ENCODE measurements at places on chromosomes 3 and 15.
A peak's percentile ranks its signal among the peaks of the same experiment; 100 is the strongest.

GRCh38 chr3:24382647-24383046 is 112.0 kb downstream of the THRB start:
- no peak overlapping the region for H3K4me3 ChIP-seq
- no peaks in the 10 kb centered on the region for H3K36me3 ChIP-seq
- peaks cover 19% of the 10 kb centered on the region for H3K4me1 ChIP-seq

GRCh38 chr3:195896361-195897080 is 11.8 kb downstream of the TNK2 start:
- peak overlapping the region; percentile 66 for H3K4me3 ChIP-seq
- no peak for DNase-seq
- peak overlapping the region; percentile 85 for H3K27ac ChIP-seq
- peaks cover 44% of the 10 kb centered on the region for H3K4me1 ChIP-seq
- H3K36me3 ChIP-seq, result no peaks in the 10 kb centered on the region

DNA sequence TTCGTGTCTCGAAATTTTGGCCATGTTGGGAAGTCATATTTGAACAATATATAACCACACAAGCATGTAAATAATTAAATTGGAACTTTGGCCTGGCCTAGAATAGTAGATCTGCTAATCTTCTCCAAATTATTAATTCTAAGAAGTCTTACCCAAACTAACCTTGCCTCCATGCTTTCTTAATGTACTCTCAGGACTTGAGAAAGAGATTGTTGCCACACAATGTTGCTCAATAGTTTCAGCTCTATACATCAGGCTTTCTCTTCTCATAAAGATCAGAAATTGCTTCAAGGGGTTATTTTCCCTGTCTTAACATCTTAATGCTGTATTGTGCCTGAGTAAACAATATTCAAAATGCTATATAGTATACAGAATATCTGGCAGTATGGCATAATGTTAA is 202.7 kb upstream of the LRIG1 start:
- H3K36me3 ChIP-seq, result no peaks in the 10 kb centered on the region
- no peak for DNase-seq
- no peak overlapping the region for H3K4me3 ChIP-seq

DNA sequence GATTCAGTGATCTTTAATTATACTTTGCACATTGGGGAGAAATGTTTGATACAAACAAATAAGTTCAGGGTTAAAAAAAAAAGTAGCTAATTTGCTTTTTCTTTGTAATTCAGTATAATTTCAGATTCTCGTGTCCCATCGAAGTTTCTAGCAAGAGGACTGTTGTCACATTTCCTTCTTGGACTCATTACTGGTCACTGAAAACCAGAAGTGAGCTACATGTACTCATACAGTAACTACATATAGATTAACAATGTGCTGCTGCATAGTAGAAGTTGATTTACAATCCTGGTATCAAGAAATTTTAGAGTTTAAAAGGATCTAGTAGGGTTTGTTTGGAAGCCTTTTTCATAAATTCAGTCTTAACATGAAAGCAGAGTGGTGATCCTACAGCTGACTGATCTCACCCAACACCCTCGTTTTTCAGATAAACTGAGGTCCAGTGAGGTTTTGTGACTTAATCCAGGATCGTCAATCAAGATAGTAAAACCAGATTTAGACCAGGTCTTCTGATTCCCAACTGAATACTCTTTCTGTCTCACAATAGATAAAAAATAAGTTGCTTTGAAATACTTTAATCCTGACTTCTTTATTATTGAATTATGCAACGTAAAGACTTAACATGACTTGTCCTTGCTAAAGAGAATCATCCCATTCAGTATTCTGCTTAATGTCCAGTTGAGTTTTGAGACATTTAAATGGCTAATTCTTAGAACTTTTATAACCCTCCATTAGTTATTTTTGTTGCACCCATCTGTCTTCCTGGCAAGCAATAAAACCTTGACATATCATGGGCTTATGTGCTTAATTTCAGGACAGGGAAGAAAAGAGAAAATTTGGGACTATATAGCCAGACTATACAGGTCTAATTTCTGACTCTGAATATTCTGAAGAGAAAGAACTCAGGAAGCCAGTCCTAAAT is 2.8 kb downstream of the SEC62 start:
- H3K4me3 ChIP-seq, result no peak overlapping the region
- no peaks in the 10 kb centered on the region for H3K27me3 ChIP-seq
- DNase-seq, result no peak
- H3K27ac ChIP-seq, result no peak overlapping the region

- no peak overlapping the region for H3K27ac ChIP-seq
- H3K27me3 ChIP-seq, result no peaks in the 10 kb centered on the region
- DNase-seq, result no peak
- H3K36me3 ChIP-seq, result no peaks in the 10 kb centered on the region
Measured at GRCh38 chr3:166190360-166190759, 353.1 kb upstream of the BCHE start.

- H3K27me3 ChIP-seq, result no peaks in the 10 kb centered on the region
- H3K4me1 ChIP-seq, result no peaks in the 10 kb centered on the region
- no peak overlapping the region for H3K4me3 ChIP-seq
- no peaks in the 10 kb centered on the region for H3K36me3 ChIP-seq
- DNase-seq, result no peak
- H3K27ac ChIP-seq, result no peak overlapping the region
Measured at GRCh38 chr15:61200626-61201025, 28.5 kb downstream of the RORA start.

- no peaks in the 10 kb centered on the region for H3K27me3 ChIP-seq
- no peaks in the 10 kb centered on the region for H3K4me1 ChIP-seq
- no peak for DNase-seq
Measured at GRCh38 chr3:181006541-181006940, 17.0 kb upstream of the DNAJC19 start.

DNA sequence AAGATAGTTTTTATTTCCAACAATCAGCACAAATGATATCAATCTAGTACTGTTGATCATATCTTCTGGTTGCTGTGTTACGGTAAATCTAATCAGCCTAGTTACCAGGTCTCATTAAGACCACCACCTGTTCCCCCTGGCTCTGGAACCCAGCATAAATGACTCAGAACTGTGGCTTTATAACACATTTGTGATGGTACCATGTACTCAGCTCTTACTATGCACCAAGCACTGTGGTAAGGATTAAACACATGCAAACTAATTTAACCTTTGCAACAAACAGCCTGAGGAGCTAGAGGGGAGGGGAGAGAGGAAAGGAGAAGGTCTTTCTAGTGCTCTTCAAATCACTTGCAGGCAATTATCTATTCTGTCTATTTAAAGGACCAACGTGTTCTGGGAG is 173.9 kb upstream of the LMCD1 start:
- no peaks in the 10 kb centered on the region for H3K27me3 ChIP-seq
- H3K4me3 ChIP-seq, result no peak overlapping the region
- no peak for DNase-seq
- H3K27ac ChIP-seq, result no peak overlapping the region

GRCh38 chr3:178437236-178437635 is 99.0 kb upstream of the KCNMB2 start:
- H3K4me1 ChIP-seq, result no peaks in the 10 kb centered on the region
- no peaks in the 10 kb centered on the region for H3K27me3 ChIP-seq
- DNase-seq, result no peak
- H3K4me3 ChIP-seq, result no peak overlapping the region
- H3K36me3 ChIP-seq, result no peaks in the 10 kb centered on the region
- H3K27ac ChIP-seq, result no peak overlapping the region

- H3K36me3 ChIP-seq, result no peaks in the 10 kb centered on the region
- no peaks in the 10 kb centered on the region for H3K27me3 ChIP-seq
- no peak for DNase-seq
Measured at GRCh38 chr3:64351713-64352638, 126.7 kb upstream of the PRICKLE2 start.

DNA sequence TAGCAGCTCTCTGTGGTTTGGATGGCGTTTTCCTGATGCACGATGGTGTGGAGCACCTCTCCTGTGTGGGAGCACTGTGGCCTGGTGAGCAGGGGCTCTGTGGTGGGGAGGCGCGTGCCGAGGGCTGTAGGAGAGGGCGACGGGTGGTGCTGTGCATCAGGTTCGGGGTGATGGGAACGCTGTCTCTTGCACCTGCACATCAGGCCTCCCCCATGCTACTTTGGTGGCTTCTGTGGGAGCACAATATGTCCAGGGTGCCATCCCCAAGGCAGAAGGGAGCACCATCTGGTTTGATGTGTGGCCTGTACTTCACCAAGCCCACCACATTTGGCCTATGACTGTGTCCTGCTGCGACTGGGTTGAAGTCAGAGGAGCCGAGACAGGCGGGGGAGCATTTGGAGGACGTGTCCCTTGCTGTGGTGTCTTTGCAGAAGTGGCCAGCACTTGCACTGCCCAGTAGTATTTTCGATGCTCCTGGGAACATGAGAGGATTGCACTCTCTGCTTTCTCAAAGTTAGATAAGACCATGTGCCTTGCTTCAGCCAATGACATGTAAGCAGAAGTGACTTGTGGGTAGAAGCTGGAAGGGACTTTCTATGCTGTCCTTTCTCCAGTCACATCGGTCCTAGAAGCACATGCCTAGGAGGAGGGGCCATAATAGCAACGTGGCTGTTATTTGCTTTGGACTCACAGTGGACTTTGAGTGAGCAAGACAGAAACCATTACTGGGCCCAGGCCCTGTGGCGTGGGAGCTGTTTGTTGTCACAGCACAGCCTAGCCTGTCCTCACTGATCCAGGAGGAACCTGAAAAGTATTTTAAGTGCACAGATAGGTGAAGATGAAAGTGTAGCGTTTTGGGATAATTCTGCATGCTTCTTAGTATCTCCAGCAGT is 72.1 kb downstream of the APBA2 start:
- H3K27ac ChIP-seq, result no peak overlapping the region
- no peaks in the 10 kb centered on the region for H3K27me3 ChIP-seq
- no peaks in the 10 kb centered on the region for H3K36me3 ChIP-seq
- H3K4me3 ChIP-seq, result no peak overlapping the region
- DNase-seq, result no peak

- H3K27ac ChIP-seq, result peak overlapping the region; percentile 73
- DNase-seq, result no peak
- peaks cover 88% of the 10 kb centered on the region for H3K4me1 ChIP-seq
- no peaks in the 10 kb centered on the region for H3K36me3 ChIP-seq
- H3K4me3 ChIP-seq, result no peak overlapping the region
Measured at GRCh38 chr3:159787794-159788205, 200.8 kb upstream of the IL12A start.

Measured in esophagus squamous epithelium (tissue), 5 donors.